ENCODE measurements at places on chromosomes 3 and 15.
A peak's percentile ranks its signal among the peaks of the same experiment; 100 is the strongest.

GRCh38 chr3:35296533-35296932, 342.8 kb upstream of the ARPP21 start:
- no peak for DNase-seq

DNA sequence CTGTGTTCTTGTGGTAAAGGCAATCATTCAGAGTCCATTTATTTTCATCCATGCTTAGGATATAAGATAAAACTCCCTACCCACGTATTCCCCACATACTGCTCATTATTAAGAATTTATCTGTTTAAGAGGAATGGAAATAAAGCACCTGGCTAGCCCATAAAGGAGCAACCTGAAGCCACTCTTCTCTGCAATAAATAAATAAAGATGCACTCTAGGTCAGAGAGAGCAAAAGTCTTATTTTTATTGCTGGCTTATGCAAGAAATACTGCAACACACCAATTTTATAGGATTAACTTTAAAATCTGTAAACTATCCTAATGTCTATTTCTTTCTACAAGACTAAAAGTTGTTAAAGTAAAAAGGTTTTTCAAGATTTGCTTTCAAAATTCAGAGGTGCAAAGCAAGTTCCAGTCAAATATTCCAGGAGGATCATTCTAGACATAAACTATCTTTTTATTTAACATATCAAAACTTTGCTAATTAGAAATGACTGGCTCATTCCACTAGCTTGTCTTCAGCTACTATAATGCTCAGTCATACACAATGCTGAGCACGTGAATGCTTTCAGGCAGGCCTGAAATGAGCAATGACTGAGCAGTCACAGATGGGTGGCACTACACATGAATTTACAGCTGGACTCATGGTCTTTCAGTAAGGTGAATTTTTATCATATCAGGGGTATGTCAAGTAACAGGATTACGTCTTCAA, 7.1 kb downstream of the TJP1 start:
- no peak for DNase-seq

DNA sequence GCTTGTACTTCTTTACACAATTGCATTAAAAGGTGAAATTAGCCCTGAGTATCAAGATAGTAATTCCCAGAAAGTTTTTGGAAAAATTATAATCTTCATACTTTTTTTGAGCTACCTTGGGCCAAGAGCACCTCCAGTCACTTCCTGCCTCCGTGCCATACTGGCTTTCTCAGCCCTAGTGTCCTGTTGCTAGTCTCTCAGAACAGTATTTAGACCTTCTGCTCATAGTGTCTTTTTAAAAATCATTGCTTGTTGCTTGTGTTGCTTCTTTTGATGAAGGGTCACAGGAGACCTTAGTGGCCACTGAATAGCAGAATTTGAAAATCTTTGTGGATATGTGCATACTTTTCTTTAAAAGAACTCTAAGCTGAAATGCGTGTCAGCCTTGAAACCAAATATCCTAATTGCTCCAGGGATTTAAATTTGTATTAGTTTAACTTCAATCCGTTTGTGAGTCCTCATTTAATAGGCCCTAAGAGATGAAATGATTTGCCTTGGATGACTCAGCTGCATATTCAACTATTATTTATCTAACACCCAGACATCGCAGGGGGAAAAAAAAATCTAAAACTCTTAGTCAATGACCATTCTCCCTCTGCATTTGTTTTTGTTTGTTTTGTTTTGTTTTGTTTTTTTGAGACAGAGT, 29.1 kb upstream of the LXN start:
- DNase-seq: peak; percentile 60

DNA sequence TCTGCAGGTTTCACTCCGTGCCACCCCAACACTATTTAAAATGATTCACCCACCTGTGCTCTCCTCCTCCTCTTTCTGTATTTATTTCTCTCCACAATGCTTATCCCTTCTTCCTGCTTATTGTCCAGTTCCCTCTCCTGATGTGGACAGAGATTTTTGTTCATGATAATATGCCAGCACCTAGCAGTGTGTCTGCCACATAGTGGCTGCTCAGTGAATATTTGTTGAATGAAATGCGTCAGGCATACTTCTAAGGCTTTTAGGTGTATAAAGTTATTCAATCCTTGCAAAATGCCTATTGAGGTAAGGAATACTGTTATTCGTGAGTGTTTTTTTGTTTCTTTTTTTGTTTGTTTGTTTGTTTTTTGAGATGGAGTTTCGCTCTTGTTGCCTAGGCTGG, 67.5 kb upstream of the MME start:
- no peak for DNase-seq

DNA sequence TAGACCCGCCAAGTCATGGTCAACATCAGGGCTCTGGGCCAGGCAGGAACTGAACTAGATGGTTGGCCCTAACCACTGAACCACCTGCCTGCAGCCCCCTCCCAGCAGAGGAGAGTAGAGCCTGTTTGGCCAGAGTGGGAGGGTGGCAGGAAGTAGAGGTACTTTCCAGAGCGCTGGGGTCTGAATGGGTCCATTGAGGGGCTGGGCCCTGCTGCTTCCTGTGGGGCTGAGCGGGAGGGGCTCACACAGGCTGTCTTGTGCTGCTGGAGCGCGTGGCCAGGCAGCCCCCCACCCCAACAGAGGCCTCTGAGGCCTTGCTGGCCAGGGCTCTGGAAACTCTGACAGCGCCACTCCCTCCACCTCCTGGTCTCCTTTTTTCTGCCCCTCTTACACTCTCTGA, 17.4 kb downstream of the CSPG4 start:
- no peak for DNase-seq

- peak; percentile 68 for DNase-seq
These were observed 72.6 kb downstream of the NPTN start for GRCh38 chr15:73560501-73561117.

- DNase-seq: no peak
These were observed 147.5 kb downstream of the ANXA2 start for GRCh38 chr15:60250316-60250715.

DNA sequence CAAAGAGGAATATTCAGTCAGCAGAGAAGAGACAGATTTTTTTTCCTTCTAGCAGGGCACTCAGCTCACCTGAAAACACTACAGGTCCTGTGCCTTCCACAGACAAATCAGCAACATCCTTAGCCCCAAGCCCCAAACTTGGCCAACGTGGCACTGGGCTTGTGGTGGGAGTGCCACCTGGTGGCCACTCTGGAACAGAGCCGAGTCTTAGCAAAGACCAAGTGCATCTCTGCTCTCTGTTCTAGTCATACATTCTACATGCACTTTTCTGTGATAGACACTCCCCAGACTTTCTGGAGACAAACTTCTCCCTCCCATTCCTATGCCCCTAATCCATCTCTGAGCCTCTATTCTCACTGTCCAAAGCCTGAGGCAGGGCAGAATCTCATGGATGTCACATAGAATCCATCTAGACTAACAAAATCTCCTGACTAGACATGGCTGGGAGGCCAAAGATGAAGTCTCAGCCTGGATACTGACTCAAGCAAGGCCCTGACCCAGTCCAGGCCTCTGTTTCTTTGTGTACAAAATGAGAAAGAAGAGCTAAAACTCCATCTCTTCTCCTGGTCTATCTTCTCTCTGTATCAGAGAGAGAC, 5.1 kb upstream of the SEMA7A start:
- DNase-seq: peak; percentile 67

DNA sequence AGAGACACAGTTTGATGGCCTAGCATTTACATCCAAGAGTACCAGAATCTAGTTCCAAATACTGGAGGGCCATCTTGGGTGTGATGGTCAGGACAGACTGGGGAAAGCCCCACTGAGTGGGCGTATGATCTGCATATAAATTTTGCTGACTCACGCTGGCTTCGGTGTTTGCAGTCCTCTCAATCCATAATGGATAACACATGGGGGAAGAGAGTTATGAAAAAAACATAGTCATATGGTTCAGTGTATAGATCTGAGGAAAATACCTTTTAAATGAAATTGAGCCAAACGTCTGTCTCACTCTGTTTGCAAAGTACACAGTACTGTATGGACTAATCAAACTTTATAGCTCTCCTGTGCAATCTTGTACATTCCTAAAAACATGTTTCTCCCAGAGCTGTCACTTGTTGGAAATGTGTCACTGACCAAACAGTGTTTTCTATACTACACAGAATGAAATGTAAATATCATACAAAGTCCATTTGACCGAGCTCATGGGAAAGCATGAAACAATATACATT, 125.3 kb upstream of the THBS1 start:
- DNase-seq: peak; percentile 85

DNA sequence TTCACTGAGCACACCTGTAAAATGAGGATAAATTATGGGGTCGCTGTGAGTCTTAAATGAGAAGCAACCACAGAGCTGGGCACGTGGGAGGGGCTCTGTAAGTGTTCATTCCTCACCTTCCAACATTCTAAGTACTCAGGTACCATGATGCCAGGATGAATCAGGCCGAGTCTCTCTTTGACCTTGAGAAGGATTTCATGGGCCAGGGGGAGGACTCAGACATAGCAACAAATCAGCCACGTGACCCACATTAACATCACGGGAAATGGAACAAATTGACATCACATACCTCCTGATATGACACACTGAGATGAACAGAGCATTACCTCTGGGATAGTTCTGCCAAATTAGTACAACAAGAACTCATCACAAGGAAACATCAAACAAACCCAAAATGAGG, 35.2 kb upstream of the USP3 start:
- no peak for DNase-seq

- DNase-seq: peak; percentile 97
These were observed 9.5 kb upstream of the TRIM69 start for GRCh38 chr15:44726568-44727484.

DNA sequence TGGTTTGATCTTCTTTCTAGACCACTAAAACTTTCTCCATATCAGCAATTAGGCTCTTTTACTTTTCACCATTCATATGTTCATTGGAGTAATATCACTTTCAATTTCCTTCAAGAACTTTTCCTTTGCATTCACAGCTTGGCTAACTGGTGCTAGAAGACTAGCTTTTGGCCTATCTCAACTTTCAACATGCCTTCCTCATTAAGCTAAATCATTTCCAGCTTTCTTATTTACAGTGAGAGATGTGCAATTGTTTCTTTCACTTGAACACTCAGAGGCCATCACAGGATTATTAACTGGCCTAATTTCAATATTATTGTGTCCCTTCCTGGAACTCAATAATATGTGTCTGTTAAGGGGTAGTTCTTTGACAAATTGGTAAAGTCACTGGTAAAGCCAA, 42.8 kb upstream of the PLOD2 start:
- no peak for DNase-seq

- no peak for DNase-seq
These were observed 325.1 kb downstream of the SUCLG2 start for GRCh38 chr3:67329358-67329757.

DNA sequence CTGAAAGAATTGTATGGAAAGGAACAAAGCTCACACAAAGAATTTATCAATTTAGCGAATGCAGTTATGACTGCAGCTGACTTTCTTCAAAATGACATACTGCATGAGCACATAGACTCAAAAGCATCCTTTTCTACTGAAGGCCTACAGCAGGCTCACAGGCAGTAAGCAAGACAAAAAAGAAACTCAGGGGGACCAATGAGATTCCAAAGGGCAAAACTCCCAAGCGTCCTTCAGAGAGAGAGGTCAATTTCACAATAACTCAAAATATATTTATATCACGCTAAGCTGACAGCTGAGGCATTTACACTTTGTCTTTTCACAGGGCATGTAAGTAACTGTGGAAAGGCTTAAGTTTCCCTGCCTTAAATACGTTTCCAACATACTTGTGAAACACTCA, 427.9 kb upstream of the RASGRP1 start:
- peak; percentile 36 for DNase-seq

DNA sequence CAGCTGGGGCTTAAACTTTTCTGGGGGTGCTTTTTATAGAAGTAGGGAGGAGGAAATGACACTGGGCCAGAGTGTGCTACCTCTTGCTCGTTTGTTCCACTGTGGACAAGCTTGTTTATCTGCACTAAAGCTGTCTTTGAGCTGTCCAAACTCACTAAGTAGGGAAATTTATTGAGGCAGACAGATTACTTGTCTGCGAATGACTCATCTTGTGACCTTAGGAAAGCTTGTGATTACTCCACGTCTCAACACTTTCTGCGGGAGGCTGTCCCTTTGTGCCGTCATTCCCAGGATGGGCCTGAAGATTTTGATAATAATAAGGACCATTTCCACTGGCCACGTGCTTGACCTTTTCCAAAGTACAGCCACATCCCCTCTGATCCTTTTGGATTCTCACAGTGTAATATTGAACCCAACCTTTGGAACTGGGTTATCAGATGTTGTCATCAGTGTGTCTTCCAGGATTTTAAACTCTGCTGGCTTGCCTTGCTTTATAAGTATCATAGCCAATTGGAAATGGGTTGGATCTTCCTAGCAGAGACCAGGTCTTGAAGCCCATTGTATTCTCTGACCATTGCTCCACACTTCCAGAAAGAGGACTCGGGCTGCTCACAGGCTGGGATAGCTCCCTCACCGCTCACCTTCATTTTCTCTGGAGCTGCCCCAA, 84.7 kb downstream of the AGBL1 start:
- no peak for DNase-seq

- DNase-seq: no peak
These were observed 129.7 kb downstream of the TJP1 start for GRCh38 chr15:29692527-29692926.

- DNase-seq: no peak
These were observed 152.9 kb downstream of the IGF1R start for GRCh38 chr15:98801234-98801561.

GRCh38 chr3:42254566-42254965, 11.4 kb downstream of the CCK start:
- no peak for DNase-seq

DNA sequence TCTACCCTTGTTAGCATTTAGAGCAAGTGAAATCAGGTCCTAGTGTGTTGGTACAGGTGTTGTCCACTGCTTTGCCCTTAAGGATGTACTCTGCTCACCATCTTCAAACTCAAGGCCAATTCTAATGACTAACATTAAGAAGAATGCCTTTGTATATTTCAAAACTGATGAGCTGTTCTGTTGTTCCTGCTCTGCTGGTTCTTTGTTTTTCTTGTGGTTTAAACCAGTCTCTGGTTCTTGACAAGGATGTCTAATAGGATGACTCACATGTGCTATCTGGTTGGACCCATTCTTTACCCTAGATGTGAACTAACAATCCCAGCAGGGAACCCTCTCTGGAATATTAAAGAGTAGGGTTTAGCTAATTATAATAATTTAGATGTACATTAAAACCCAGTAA, 17.3 kb downstream of the ABHD5 start:
- DNase-seq: peak; percentile 97

DNA sequence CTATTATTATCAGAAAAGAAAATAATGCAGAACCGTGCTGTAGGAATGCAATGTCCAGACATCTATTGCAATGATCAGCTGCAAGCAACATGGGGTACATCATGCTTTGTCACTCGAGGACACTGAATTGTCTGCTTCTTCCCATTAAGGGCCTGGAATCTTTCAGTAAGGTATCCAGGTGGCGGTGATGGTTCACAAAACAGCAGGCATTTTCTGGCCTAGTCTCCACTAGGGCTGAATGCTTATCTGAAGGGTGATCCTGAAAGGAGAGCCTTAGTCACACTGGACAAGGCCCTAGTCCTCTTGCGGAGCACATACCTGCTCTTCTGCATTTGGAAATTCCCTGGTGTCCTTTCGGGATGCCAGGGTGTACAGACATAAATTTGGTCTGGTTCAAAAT, 21.2 kb downstream of the ITPR1 start:
- DNase-seq: no peak
